Progenitor cell of endocrine pancreas (in vitro differentiated cells): ENCODE measurements at places on chromosomes 1 and 21.
A peak's percentile ranks its signal among the peaks of the same experiment; 100 is the strongest.

DNA sequence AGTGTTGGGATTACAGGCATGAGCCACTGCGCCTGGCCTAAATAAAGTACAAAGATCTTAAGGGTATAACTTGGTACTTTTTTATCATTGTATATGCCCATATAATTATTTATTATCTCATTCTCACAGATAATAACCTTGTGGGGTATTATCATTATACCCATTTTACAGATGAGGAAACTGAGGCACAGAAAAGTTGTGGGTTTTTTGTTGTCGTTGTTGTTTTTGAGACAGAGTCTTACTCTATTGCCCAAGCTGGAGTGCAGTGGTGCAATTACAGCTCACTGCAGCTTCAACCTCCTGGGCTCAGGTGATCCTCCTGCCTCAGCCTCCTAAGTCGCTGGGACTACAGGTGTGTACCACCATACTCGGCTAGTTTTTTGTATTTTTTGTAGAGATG is 4.1 kb downstream of the CGN start:
- DNase-seq: no peak

- DNase-seq: no peak
These were observed 4.5 kb downstream of the PRELP start for GRCh38 chr1:203480084-203480483.

- no peak for DNase-seq
These were observed 78.8 kb upstream of the C1orf105 start for GRCh38 chr1:172341697-172342096.

DNA sequence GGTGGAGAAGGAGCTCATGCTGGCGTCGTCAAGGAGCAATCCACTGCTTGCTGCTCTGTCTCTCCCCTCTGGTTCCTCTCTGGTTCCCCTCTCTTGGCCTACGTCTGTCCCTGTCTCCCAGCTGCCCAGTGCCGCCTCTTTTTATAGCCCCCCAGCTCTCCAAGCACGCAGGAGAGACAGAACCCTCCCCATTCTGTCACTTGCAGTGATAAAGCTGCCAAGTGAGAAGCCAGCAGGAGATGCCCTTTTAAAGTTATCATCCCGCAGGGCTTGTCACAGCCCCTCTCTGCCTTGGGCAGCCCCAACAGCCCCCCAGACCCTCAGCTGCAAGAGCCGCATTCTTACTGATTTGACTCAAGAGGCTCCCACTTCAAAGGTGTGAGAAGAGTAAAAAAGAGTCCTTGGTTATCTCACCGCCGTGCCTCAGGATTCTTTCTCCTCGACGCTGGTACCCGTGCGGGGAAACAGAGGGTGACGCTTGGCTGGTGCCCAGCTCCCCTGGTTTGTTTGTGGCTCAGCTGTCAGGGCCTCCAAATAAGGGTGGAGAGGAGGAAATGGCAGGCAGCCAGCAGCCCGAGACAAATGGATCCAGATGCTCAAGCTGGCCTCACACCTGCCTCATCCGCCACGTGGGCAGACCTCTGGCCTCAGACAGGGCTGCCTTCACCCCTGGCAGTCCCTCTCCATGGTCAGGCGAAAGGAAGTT is at the start of gene NPPA:
NPPA (minus strand) TSS at position 117 of the 706 bp plus-strand sequence; CDS start at position 18, 99 bp downstream.
- DNase-seq: no peak

DNA sequence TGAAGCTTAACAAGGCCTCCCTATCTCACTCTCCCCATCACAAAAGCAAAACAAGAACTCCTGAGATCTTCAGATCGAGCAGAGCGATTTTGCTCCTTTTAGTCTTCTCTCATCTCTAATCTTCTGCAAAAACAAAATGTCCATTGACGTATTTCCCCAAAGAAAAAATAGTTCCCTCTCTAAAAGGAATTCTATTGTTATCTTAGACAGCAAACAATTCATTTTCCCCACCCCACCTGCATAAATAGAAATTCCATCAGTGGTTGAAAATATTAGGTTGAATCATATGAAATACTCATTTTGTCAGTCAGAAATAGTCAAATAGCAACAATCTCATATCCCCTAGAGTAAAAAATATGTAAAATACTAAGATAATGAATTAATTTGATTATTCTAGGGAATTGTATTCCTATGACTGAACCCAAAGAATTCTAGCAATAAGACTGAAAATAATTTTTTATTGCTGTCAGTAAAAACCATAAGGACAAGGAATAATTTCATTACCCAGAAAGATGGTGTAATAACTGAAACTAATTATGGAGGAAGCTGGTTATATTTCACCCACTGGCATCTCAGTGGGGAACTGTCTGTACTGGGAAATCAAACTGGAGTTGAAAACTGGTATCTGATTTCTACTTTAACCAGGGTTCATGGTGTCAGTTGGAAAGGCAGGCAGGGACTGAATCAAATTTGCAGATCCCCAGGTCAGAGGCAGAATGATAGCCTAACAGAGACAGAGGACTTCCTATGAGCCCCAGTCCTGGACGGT is 51.3 kb downstream of the RHOU start:
- DNase-seq: no peak

DNA sequence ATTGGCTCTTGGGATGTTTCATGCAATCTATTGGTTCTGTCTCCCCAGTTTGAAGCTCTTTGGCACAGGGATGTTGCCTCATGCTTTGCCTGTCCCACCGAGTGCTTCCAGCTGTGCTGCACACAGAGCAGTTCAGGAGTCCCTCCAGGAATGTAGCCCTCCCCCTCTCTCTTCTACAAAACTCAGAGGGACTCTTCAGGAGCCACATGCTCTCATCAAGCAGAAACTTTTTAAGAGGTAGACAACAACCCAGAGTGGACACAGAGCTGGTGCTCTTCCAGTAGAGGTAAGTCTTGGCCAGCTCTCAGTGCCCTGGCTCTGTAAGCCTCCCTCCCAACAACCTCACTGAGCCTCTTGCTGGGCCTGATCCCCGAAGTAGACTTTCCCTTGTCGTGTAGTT is 11.6 kb upstream of the ZNF697 start:
- DNase-seq: no peak

DNA sequence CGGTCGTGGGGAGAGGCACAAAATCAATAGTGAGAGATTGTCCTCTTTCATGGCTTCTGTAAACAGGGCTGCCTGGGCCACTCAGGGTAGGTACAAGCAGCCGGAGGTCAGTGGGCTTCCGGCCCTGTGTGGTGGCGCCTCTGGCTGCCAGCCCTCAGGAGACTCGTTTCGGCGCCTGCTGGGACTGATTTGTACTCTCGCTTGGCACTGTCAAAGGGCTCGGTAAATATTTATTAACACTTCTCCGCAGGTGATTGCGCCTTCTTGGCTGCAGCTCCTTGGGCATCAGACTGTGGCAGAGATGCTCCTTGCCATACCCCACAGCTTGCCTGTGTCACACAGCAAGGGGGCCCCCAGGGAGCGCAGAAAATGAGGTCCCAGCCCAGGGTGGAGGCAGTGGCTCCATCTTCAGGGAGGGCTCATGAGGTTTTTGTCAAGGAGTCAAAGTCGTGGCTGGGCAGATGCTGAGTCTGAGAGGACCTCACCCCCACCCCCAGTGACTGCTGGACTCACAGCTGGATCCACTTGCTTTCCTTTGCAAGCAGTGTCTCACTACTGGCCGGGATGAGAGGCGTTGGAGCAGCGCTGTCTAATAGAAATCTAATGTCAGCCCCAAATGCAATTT is 262.5 kb downstream of the GRIK3 start:
- peak; percentile 19 for DNase-seq

DNA sequence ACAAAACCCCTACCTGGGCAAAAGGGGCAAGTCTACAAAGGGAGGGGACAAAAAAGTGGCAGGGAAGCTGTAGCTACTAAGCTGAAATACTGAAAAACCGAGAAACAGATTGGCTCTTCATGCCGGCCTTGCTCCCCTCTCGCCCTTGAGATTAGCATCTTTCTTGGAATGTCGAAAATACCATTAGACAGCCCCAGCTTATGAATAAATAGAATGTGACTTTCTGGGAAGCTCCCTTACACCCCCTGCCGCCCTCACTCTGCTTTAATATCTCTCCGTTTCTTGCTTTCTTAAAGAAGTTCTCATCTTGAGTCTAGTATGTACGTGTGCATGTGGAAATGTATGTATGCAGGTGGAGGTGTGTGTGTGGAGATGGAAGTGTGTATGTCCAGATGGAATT is 14.1 kb downstream of the TRAF3IP3 start:
- DNase-seq: no peak

GRCh38 chr1:71777094-71777493 is 505.2 kb downstream of the NEGR1 start:
- DNase-seq: no peak

- DNase-seq: no peak
These were observed 88.3 kb downstream of the RPE65 start for GRCh38 chr1:68361346-68361910.

DNA sequence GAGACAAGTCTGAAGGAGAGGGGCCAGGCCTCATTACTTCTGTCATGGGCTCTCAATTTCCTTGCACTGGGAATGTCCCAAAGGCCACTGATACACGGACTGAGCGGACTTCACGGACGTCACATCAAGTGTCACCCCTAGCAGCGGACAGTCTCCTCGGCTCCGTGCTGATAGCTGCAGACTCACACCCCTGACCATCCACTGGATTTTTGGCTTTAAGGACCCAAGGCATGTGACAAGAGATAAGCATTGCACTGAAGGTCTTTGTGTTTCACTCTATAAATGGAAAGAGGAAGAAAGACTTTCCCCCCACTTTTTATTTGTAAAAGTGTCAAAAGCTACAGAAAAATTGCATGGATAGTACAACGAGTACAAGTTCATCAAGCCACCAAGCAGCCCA is 200.4 kb upstream of the FGGY start:
- no peak for DNase-seq

GRCh38 chr1:155254228-155254713 is 1.0 kb downstream of the ENTREP3 start:
- no peak for DNase-seq

GRCh38 chr1:17016317-17016661 is 4.6 kb upstream of the ATP13A2 start:
- DNase-seq: no peak

DNA sequence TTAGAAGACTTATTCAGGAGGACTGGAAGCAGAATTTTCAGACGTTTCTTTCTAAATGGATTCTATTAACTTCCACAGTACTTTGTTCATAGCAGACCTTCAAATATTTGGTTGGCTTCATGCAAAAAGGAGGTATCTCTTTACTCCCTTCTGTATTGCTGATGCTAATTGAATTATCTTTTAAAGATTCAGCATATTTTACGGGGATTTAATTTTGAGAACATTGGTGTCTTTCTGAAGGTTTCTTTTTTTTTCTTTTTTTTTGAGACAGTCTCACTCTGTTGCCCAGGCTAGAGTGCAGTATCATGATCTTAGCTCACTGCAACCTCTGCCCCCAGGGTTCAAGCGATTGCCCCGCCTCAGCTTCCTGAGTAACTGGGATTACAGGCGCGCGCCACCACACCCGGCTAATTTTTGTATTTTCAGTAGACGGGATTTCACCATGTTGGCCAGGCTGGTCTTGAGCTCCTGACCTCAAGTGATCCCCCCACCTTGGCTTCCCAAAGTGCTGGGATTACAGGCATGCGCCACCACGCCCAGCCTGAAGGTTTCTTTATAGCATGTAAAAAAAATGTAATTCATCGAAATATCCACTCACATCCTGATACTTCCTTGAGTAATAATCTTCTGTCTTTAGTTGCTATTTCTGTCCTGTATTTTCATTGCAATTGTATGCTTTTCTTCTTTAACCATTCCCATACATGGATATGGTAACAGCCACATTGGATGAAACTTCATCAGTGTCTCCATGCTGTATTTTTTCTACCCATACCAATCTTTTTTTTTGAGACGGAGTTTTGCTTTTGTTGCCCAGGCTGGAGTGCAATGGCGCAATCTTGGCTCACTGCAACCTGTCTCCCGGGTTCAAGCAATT is 14.5 kb downstream of the CNST start:
- no peak for DNase-seq

- DNase-seq: peak; percentile 16
These were observed 36.4 kb upstream of the BCL9 start for GRCh38 chr1:147504801-147505311.

- no peak for DNase-seq
These were observed 109.3 kb downstream of the RUNX1 start for GRCh38 chr21:34939673-34940331.

DNA sequence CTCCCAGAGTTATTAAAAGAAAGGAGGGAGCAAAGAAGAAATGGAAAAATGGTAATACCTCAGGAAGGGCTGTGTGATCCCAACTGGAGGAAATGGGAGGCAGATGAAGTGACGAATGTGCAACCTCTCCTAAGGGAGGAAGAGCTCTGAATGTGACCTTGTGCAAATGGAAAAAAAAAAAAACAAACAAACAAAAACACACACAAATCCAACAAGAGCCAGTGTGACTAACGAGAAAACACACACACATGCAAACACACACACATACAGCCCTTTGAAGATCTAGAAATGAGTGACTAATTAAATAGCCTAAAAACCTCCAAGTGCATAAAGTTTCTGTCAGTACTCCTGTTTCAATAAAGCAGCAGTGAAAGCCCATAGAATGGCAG is 49.0 kb downstream of the CCN1 start:
- no peak for DNase-seq

DNA sequence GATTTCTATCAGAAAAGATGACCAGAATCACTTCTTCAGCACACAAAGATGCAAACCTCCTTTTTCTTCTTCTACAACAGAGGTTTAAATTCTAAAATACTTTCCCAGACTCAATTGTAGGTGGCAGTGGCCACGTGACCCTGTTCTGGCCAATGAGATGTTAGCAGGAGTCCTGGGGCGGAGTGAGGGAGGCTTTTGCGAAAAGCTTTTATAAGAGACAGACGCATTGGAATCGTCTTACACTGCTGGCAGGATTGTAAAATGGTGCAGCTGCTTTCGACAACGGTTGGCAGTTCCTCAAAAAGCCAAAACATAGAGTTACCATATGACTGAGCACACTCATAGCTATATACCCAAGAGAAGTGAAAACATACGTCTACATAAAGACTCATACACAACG is 87.0 kb upstream of the MAGI3 start:
- no peak for DNase-seq

GRCh38 chr1:200343874-200344273 is 66.0 kb downstream of the ZNF281 start:
- no peak for DNase-seq

DNA sequence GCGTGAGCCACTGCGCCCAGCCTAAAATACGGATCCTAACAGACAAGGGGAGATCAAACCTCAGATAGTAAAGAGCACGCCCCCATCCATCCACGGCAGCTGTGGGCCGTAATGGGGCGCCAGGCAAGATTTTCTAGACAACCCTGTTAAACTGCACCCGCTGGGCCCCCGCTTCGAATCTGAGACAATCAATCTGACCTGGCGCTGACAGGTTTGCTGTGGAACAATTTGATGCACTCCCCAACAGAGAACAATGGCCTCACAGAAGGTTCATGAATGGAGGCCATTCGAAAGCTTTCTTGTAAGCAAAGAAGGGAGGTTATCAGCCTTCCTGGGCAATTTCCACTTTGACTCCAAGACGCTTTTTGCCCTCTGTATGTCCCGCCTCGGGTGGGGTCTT is 30.5 kb downstream of the CLSTN1 start:
- DNase-seq: no peak

DNA sequence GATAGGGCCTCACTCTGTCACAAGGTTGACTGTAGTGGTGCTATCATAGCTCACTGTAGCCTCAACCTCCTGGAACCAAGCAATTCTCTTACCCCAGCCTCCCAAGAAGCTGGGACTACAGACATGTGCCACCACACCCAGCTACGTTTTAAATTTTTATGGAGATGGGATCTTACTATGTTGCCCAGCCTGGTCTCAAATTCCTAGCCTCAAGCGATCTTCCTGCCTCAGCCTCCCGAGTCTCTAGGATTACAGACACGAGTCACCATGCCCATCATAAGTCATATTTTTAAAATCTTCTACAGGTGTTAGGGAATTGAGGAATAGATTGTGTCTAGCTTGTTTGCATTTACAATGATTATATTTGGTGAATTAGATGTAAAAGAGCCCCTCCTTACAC is 127.0 kb downstream of the CCDC185 start:
- no peak for DNase-seq

- DNase-seq: no peak
These were observed 82.8 kb downstream of the CD58 start for GRCh38 chr1:116488071-116488470.
